ENCODE measurements at places on chromosomes 2 and 18.

GRCh38 chr2:223601932-223602666, at the start of gene SCG2:
Gene SCG2 (minus strand): TSS chr2:223602361. CDS start chr2:223599282, 3,079 bp downstream.
- peak; percentile 73 for DNase-seq

DNA sequence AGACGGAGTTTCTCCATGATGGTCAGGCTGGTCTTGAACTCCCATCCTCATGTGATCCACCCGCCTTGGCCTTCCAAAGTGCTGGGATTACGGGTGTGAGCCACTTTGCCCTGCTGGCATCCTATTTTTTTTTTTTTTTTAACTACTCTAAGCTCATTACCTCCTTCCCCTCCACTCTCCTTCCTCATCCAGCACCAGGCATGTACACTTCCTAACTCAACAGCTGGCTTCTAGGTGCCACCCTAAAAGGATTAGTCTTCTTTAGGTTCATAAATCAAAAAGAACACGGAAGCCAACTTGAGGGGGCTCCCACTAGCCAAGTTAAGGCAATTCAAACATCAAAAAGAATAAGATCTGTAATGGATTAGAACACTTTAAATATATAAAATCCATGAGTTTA, 70.6 kb upstream of the TEX51 start:
- no peak for DNase-seq

DNA sequence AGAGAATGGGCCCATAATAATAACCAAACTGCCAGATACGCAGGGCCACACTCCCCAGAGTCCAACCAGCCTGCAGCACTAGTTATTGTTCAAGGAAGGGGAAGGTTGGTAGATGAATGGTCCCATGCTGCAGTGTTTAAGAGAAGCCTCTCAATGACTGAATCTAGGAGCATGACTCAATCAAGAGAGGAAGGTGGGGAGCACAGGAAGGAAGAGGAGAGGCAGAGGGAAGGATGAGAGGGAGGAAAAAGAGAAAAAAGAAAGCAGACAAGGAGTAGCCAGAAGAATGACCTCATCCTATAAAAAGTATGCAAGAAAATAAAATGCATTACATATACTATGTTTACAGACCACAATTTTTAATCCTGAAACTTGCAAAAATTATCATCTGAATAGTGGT, 174.5 kb downstream of the TCF4 start:
- DNase-seq: no peak

GRCh38 chr2:133993160-133993559, 260.7 kb upstream of the MGAT5 start:
- DNase-seq: no peak

DNA sequence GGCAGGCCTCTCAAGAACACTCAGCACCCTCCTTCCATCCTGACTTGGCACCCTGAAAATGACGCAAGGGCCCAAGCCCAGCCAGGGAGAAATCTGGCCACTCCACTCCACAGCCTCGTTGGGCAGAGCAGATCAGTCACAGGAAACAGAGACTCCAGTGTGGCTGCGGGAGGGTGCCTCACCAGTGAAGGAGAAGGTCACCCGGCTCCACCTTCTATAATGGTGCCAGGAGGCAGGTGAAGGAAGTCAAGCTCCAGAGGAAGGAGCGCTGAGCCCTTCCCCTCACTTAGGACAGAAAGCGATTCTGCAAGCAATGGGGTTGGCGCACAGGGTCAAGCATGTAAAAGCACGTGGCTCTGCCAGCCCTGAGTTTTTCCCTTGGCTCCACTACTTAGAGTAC, 35.3 kb downstream of the CRACDL start:
- peak; percentile 46 for DNase-seq

- no peak for DNase-seq
Observed at GRCh38 chr2:231124838-231125568, at the start of gene HTR2B. Gene HTR2B (minus strand): TSS chr2:231125042. CDS start chr2:231123764, 1,278 bp downstream.

All from right atrium auricular region (tissue), 2 donors.